ENCODE measurements at places on chromosomes 1 and 21.

DNA sequence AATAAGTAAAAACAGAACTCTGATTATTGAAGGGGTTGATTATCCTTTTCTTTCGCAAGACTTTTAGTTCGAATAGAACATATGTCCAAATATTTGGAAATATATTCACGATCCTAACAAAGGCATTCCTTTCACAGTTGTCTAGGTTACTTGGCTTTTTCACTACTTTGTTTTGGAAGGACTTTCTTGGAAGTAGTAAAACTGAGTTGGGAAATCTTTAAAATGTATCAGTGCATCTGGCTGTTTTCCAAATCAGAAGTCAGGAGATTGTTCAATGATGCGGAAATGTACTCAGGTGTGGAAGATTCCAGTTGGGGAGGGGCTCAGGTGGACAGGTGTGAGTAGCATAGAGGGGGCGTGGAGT lies 67.1 kb downstream of the SH3BGR start:
- DNase-seq, result no peak

DNA sequence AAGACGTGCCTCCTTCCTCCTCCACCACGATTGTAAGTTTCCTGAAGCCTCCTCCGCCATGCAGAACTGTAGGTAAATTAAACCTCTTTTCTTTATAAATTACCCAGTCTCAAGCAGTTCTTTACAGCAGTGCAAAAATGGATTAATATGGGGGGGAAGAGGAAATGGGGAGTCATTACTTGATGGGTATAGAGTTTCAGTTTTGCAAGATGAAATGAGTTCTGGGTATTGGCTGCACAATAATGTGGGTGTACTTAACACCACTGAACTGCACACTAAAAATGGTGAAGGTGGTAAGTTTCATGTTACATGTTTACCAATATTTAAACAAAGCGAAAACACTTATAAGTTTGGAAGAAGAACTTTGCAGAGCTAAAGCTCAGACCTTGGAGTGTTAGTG lies 24.3 kb upstream of the DISP1 start:
- no peak for DNase-seq

- peak; percentile 37 for DNase-seq
These were observed 2.0 kb downstream of the XKR8 start for GRCh38 chr1:27961646-27962221.

- DNase-seq, result no peak
These were observed 24.0 kb downstream of the ADORA1 start for GRCh38 chr1:203151362-203152157.

GRCh38 chr1:17717594-17718535 lies 37.3 kb upstream of the ACTL8 start:
- DNase-seq, result no peak

- DNase-seq, result no peak
These were observed 38.6 kb downstream of the GADD45A start for GRCh38 chr1:67723620-67724019.

DNA sequence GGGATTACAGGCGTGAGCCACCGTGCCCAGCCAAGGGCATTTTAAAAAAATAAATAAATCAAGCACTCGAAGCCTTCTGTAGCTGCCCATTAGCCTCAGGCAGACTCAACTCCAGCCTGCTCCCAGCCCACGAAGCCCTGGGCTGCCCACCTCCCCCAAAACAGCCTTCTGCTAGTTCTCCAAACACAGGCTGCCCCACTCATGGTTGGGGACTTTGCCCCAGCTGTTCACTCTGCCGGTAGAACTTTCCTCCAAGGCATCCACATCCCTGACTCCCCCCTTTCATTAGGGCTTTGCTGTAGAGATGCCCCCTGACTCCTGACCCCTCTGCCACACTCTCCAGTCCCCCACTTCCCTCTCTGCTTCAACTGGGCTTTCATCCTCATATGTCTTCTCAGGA lies 29.7 kb upstream of the LAPTM5 start:
- no peak for DNase-seq

GRCh38 chr1:15957221-15958095 lies 18.4 kb downstream of the ZBTB17 start:
- peak; percentile 86 for DNase-seq

GRCh38 chr1:2110738-2111673 lies 60.8 kb downstream of the PRKCZ start:
- DNase-seq, result no peak

GRCh38 chr1:168499688-168500049 lies 44.1 kb downstream of the XCL2 start:
- no peak for DNase-seq

- DNase-seq, result no peak
These were observed 217.8 kb upstream of the ZRANB2 start for GRCh38 chr1:71298633-71299032.

DNA sequence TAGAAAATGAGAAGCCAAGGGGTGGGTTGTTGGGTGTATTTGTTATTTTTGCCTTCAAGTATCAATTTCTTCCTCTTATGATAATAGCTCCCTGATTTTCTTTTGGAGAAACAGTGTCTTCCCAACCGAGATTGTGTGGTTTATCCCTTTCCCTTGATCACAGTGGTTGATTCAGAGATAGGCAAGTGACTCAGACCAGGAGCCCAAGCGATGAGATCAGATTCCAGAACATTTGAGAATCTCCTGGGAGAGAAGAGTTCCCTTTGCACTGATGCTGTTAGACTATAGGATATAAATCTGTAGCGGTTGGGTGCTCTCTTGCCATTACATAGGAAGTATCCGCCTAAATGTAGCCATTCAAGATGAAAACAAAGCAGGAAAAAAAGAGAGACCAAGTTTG lies 90.1 kb upstream of the WDR26 start:
- no peak for DNase-seq

- peak; percentile 52 for DNase-seq
These were observed 33.9 kb downstream of the LDLRAP1 start for GRCh38 chr1:25577134-25577920.

DNA sequence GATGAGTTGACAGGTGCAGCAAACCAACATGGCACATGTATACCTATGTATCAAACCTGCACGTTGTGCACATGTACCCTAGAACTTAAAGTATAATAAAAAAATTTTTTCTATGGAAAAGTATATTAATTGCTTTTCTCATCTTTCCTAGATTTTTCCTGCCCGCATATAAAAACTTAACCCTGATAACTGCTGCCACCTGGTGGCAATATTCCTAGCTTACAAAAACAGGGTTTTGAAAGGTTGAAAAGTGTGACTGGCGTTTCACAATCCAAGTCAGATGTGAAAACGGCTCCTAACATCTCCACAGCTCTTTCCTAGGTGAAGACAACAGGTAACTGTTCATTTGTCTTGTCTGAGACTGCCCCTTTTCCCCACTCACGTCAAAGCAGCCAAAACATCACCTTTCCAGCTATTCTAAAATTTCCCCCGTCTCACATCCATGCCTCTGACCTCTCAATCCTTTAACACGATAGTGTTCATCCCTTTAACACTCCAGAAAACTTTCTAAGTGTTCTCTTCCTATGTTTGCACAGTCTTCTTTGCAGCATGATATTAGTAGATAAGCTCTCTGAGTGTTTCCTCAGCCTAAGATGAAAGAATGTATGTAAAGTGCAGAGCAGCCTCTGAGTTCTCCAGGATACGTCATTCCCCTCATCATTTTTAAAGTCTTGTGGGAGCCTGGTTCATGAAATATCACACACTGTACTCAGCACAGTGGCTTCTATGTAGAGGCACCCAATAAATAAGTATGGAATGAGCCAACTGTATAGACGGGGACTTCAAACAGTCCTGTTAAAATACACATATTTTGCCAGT lies 27.5 kb downstream of the OVGP1 start:
- peak; percentile 82 for DNase-seq

DNA sequence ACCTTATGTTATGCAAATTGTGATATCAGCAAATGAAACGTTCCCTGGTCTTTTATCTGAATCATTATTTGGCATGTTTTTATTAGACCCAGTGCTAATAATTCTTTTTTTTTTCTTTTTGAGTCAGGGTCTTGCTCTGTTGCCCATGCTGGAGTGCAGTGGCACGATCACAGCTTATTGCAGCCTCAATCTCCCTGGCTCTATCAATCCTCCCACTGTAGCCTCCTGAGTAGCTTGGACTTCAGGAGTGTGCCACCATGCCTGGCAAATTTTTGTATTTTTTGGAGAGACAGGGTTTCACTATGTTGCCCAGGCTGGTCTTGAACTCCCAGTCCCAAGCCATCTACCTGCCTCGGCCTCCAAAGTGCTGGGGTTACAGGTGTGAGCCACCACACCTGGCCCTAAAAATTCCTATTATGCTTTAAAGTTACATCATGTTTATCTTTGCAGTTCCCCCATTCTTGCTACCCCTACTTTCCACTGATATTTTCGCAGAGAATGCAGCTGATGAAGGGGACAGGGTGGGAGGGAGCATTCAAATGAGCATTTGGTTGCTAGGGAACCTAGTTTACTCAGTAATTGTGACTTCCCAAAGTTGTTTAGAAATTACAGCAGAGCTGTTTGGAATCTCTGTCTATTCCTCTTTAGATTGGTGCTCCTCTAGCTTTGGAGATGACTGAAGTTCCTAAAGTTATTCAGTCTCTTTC lies 18.4 kb downstream of the C1orf21 start:
- peak; percentile 53 for DNase-seq

- peak; percentile 95 for DNase-seq
These were observed 17.3 kb downstream of the CA6 start for GRCh38 chr1:8962812-8963530.
